SK-N-SH treated with all-trans-retinoic acid at 6 μM for 48 hours (cell line): ENCODE measurements at places on chromosomes 7 and 10.
A peak's percentile ranks its signal among the peaks of the same experiment; 100 is the strongest.

GRCh38 chr10:119807960-119808697 is 64.5 kb downstream of the MCMBP start:
- ATAC-seq: peak; percentile 41; the same call in 2 of the 3 replicates

GRCh38 chr7:157211690-157212089 is 73.0 kb downstream of the UBE3C start:
- no peak; the same call in 2 of the 3 replicates for ATAC-seq

DNA sequence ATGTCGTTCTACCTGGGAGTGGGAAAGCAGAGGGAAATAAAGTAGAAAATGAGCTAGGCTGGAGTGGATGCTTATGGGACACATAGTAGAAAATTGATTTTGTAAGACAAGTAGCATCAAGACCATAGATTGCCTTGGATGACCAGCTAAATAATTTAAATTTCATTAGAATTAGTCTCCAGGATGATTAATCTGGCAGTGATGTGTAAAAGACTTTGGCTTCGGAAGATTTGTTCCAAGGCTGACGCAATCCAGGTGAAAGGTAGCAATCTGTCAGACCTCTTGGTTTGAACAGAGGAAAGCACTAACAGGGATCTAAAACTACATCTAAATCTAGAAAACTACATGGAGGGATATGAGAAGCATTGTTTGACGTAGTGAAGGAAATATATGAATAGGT is 236.5 kb downstream of the ARL4A start:
- ATAC-seq: no peak

- ATAC-seq: no peak
Observed at GRCh38 chr7:69002416-69002815, 595.9 kb upstream of the AUTS2 start.

- no peak for ATAC-seq
Observed at GRCh38 chr7:102843850-102844249, 69.0 kb upstream of the LRRC17 start.

GRCh38 chr7:155583636-155584035 is 37.3 kb upstream of the CNPY1 start:
- no peak for ATAC-seq

GRCh38 chr7:140899883-140900282 is 24.8 kb downstream of the BRAF start:
- peak; percentile 60; the same call in 1 of the 3 replicates for ATAC-seq

GRCh38 chr7:151309311-151309710 is 32.3 kb upstream of the NUB1 start:
- peak; percentile 45 for ATAC-seq

DNA sequence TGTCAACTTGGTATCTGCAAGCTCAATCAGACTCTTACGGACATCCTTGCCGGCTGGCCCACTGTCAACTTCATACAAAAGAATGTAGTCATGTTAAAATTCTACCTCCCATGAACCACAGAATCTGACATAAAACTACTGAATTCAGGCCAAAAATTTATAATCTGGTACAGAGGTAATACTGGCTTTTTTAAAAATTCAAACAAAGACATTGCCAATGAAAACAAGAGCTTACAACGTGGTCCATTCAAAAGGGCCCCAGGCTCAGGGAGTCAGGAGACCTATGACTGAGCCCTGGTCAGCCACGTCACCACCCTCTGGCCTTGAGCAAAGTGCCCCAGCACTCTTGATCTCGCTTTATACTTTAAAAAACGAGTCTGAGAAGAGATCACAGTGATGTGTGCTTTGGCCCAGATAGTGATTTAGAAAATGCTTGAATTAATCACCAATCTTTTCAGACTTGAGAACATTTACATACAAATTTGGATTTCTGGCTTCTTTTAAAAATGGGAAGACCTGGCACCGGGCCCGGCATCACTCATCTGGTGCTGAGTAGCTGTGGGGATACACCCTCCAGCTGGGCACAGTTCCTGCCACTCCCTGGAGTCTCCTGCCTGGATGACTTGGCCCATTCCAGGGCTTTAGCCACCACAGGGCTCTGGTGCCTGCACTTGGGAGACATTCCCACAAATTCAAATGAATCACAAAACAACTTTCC is 94.1 kb downstream of the PIP4K2A start:
- ATAC-seq: peak; percentile 81
